ENCODE measurements at places on chromosomes 5 and 9.

- no peak for DNase-seq
Observed at GRCh38 chr5:19492861-19493260, 495.1 kb downstream of the CDH18 start.

DNA sequence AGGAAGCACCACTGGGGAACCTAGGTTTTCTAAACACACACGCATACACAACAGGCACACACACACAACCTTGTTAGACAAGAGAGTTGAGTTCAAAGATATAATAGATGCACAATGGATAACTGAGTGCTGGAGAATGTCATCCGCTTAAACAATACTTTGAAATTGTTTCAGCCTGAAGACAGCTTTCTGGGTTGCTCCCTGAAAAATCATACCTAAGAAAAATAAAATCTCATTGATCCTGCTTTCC lies 126.1 kb downstream of the TMEM161B start:
- DNase-seq: no peak

GRCh38 chr9:136773386-136774044 lies 9.2 kb upstream of the LCN15 start:
- DNase-seq: peak; percentile 46

GRCh38 chr9:80701061-80701460 lies 988.3 kb downstream of the TLE1 start:
- DNase-seq: no peak

- no peak for DNase-seq
Observed at GRCh38 chr9:113844466-113844865, 31.6 kb upstream of the ZNF618 start.

- peak; percentile 40 for DNase-seq
Observed at GRCh38 chr5:96410013-96410412, 23.0 kb downstream of the PCSK1 start.

- DNase-seq: peak; percentile 37
Observed at GRCh38 chr5:61301341-61302199, 30.5 kb upstream of the ZSWIM6 start.

- DNase-seq: no peak
Observed at GRCh38 chr9:85178474-85178873, 508.9 kb downstream of the NTRK2 start.

GRCh38 chr9:20553558-20554149 lies 68.6 kb downstream of the MLLT3 start:
- no peak for DNase-seq

GRCh38 chr9:79104216-79104615 lies 467.5 kb upstream of the TLE4 start:
- DNase-seq: no peak

DNA sequence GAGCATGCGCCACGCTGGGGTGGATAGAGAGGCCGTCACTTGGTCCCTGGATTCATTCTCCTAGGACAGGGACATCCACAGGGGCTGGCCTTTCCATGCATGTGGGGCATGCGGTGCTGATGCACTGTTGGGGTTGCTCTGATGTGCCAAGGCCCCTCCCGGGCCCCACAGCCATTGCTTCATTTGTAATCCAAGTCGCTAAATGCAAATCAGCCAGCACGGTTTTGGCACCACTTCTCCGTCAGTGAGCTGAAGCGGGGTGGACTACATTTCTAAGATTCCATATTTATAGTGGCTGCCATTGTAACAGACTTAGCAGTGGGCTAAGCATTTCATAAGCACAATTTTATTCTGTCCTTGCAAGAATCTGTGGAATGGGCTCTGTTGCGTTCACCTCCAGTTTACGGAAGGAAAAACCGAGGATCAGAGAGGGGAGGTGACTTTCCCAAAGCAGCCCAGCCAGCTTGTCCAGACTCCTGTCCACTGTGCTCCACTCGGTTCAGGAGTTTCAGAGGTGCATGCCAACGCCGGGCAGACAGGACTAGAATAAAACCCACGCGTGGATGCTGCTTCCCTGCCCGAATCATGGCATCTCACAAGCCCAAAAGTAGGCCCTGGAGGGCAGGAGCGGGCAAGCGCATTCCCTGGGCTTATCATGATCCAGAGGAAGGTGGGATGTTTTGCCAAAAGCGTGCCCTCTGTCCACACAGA lies 102.6 kb upstream of the COL5A1 start:
- no peak for DNase-seq

DNA sequence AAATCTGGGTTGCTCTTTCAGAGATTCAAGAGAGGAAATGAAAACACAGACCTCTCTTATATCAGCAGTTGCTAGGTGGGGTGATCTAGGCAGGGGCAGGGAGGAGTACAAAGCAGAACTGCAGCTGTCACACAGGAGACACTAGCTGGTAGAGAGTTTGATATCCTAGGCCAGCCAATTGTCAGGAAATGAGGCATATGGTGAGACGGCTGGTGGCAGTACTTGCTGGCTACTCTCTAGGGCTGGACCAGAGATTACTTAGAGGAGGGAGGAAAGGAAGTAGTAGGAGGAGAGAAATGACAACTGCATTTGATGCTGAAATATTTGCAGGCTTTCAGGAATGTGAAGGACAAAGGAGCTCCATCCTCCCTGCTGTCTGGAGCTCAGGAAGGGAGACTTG lies 113.8 kb downstream of the TRIM32 start:
- no peak for DNase-seq

DNA sequence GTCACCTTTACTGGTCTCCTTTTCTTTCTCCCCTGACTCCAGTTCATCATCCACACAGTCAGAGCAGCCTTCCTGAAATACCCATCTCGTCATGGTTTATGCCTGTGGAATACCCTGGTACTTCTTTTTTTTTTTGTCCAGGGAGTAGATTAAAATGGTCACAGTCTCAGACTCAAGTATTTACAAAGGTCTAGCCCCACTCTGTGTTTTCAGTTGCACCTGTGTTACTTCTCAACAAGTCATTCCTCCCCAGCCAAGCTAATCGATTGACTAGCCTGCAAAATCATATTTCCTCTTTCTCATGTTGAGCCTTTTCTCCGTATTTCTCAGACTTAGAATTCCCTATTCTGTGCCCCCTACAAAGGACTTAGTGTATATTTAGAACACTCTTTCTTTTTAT lies 155.2 kb upstream of the KCNN2 start:
- no peak for DNase-seq

DNA sequence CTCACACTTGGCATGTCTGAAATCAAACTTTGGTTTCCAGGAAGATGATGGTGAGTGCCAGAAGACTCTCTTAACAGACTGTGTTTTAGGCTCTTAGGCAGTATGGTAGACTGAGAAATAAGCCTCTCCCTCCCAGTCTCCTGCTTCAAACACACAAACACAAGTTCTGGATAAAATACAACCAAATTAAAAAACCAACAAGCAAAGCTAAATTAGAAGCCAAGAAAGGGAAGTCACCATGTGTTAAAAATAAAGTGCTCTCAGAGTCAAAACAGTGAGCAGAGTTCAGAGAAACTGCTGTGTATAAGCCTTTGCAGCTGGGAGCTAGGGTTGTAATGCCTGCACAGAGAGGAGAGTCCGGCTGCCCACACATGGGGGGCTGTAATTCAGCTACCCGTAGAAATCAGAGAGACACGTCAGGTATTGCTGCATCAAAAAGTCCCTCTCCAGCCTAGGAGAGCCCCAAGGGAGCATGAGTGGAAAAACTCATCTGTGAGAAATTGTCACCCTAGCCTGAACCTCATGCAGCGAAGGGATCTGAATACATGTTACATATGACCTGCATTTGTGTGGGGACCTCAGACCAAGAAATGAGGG lies 62.6 kb downstream of the ANGPTL2 start:
- DNase-seq: no peak

DNA sequence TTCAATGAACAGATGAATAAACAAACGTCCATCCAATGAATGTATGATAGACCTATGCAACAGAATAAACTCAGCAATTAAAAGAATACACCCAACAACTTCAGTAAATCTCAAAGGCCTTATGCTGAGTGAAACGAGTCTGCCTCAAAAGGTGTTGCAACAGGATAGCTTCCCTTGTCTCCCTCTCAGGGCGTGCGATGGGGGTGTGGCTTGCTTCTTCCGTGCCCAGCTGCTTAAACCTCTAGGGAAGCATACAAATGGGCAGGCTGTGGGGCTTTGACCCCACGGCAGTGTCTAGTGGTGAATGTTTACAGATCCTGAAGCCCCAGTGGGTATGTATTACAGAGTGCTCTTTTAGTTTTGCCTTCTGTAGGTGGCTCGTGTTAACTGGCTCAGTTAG lies 87.0 kb upstream of the CCL21 start:
- DNase-seq: no peak

Data from head of caudate nucleus (tissue), 42 donors.